ENCODE measurements at places on chromosomes 1 and 21. TPM values are rescaled to one million over a fixed set of nuclear protein-coding genes. Genes with fewer than 3 reads are reported as not detected.

GRCh38 chr1:22105611-22106207 lies 37.2 kb downstream of the WNT4 start:
- no peak overlapping the region for H3K4me3 ChIP-seq
- no peaks in the 10 kb centered on the region for H3K27me3 ChIP-seq

DNA sequence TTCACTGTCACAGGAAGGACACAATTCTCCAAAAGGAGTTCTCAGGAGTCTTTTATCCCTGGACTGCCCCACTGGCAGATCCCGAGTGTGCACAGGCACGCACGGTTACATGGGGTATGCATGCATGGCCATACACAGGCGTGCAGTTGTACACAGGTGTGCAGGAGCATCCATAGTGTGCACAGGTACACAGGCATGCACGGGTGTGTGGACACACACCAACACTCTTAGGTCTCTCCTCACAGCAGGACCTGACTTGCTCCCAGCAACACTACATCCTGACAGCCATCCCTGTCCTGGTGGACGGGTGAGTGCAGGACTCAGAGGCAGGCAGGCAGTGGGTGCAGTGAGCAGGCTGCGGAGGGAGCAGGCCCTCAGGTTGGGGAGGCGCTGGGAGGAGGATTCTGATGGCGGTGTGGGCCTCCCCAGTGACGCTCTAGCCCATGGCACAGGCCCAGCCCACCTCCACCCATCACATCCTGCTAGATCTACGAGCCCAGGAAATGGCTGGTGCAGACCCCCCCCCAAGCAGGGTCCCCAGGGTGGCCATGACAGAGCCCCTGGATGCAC lies 28.4 kb downstream of the SLC19A1 start:
- peaks cover 29% of the 10 kb centered on the region for H3K36me3 ChIP-seq
- H3K4me1 ChIP-seq: no peaks in the 10 kb centered on the region
- H3K4me3 ChIP-seq: no peak overlapping the region
- no peaks in the 10 kb centered on the region for H3K27me3 ChIP-seq
- H3K27ac ChIP-seq: no peak overlapping the region

- no peak overlapping the region for H3K27ac ChIP-seq
- H3K36me3 ChIP-seq: no peaks in the 10 kb centered on the region
- no peak for DNase-seq
These were observed 77.5 kb downstream of the FNBP1L start for GRCh38 chr1:93525431-93525830.

GRCh38 chr1:207878939-207879338 lies 32.0 kb downstream of the CD34 start:
- H3K27ac ChIP-seq: no peak overlapping the region
- H3K4me3 ChIP-seq: no peak overlapping the region
- no peak for DNase-seq
- no peaks in the 10 kb centered on the region for H3K4me1 ChIP-seq
- no peaks in the 10 kb centered on the region for H3K27me3 ChIP-seq

- H3K4me3 ChIP-seq: no peak overlapping the region
- no peaks in the 10 kb centered on the region for H3K36me3 ChIP-seq
- DNase-seq: no peak
- no peaks in the 10 kb centered on the region for H3K4me1 ChIP-seq
- no peak overlapping the region for H3K27ac ChIP-seq
These were observed 17.9 kb upstream of the MPL start for GRCh38 chr1:43319766-43320165.

DNA sequence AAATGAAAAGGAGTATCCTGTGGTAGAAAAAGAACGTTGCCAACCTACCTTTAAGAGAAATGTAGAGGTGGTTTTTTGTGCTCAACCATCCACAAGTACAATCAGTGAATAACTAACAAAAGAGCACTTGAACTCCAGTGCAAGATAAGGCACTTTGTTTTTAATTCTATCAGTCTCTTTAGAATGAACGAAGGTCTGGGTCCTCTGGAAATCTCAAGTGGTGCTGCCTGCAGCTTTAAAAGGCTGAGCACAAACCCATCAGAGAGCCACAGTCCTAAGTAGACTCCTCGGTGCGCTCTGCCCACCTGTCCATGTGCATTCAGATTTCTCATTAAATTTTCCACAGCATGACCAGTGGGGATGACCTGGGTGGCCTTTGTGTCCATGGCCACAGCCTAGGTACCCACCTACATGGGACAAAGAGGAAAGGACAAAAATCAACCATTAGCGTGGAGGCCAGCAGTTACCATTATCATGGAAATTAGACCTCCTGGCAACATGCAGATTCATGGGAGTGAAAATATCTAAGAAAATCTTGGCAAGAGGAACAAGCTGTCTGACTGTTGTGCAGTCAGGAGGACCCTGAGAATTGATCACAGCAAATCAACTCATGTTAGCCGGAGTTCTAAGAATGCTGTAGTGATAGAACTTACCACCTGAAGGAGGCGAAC lies 9.4 kb downstream of the TRIM45 start:
- DNase-seq: no peak
- no peaks in the 10 kb centered on the region for H3K27me3 ChIP-seq
- H3K4me3 ChIP-seq: no peak overlapping the region

GRCh38 chr1:234000557-234001041 lies 96.1 kb downstream of the SLC35F3 start:
- H3K36me3 ChIP-seq: no peaks in the 10 kb centered on the region
- no peak overlapping the region for H3K4me3 ChIP-seq
- no peak for DNase-seq
- no peaks in the 10 kb centered on the region for H3K4me1 ChIP-seq

DNA sequence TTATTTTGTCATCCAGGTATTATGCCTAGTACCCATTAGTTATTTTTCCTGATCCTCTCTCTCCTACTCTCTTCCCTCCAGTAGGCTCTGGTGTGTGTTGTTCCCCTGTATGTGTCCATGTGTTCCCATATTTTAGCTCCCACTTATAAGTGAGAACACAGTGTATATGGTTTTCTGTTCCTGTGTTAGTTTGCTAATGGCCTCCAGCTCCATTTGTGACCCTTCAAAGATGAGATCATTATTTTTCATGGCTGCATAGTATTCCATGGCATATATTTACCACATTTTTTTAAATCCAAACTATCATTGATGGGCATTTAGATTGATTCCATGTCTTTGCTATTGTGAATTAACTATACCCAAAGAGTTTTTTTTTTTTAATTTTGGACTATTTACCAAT lies 1675.7 kb upstream of the B3GALT2 start:
- no peak overlapping the region for H3K27ac ChIP-seq
- H3K4me1 ChIP-seq: no peaks in the 10 kb centered on the region
- no peaks in the 10 kb centered on the region for H3K27me3 ChIP-seq
- no peak for DNase-seq
- H3K4me3 ChIP-seq: no peak overlapping the region

DNA sequence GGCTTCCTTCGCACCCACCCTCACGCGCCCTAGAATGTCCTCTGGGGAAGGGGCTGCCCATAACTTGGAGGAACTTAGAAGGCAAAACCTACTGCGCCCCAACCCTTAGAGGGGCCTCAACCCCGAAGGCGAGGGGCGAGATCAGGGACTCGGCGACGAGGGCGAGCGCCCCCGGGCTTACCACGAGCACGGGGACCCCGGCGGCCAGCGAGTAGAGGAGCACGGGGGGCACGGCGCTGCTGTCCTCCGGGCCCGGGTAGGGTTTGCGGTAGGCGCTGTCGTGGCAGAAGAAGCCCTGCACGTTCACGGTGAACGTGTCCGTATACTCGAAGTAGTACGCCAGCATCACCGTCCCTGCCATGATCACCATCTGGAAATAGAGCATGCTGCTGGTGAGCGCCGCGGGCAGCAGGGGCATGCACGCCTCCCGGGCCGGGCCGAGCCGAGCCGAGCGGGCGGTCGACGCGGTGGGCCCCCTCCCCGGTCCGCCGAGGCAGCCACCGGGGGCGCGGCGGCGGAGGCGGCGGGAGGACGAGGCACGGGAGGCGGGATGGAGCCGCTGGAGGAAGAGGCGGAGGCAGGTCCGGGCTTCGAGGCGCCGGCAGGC lies 304 bp downstream of the PLPPR5 start:
- no peaks in the 10 kb centered on the region for H3K36me3 ChIP-seq
- H3K4me1 ChIP-seq: no peaks in the 10 kb centered on the region
- peak overlapping the region; percentile 56 for H3K4me3 ChIP-seq
- H3K27me3 ChIP-seq: no peaks in the 10 kb centered on the region

DNA sequence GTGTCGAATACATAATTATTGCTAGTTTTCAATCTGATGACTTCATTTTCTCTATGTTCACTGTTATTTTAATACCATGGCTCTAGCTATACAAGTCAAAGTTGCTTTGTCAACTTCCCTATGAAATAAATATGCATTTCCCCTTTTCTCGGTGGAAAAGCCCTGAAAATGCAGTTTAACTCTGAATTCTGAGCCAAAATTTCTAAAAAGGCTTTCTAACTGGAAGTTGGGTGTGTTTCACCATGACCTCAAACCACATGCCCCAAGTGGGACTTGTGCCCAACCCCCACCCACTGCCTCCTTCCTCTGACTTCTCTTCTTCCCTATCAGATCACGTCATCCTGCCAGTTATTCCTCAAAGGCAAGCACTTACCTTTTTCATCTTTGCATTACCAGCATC lies 8.9 kb downstream of the MKNK1 start:
- no peaks in the 10 kb centered on the region for H3K4me1 ChIP-seq
- H3K36me3 ChIP-seq: peaks cover 34% of the 10 kb centered on the region
- peak overlapping the region; percentile 39 for H3K27ac ChIP-seq
- no peak overlapping the region for H3K4me3 ChIP-seq
- peak; percentile 83 for DNase-seq

DNA sequence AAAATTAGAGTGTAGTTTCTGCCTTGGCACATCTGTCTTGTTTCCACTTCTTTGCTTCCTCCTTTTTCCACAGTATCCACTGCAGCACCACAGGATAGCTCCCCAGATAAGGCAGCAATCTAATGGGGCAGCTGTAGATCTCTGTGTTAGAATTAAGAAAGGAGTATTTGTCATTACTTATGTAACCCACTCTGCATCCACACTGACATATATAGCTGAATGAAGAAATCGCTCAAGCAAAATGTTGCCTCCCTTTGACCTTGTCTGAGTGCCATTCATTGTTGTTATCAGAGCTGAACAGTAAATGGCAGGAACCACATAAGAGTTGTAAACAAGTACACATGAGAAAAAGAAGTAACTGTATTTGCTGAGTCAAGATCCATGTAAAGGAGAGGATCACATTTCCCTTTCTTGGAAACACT lies 45.9 kb upstream of the DPH5 start:
- no peak for DNase-seq
- H3K4me3 ChIP-seq: no peak overlapping the region
- no peaks in the 10 kb centered on the region for H3K36me3 ChIP-seq
- no peaks in the 10 kb centered on the region for H3K27me3 ChIP-seq
- no peaks in the 10 kb centered on the region for H3K4me1 ChIP-seq

GRCh38 chr1:100722221-100722620 lies 2.7 kb downstream of the VCAM1 start:
- H3K27me3 ChIP-seq: no peaks in the 10 kb centered on the region
- no peak overlapping the region for H3K27ac ChIP-seq
- peak overlapping the region; percentile 22 for H3K4me3 ChIP-seq
- DNase-seq: no peak
- no peaks in the 10 kb centered on the region for H3K4me1 ChIP-seq

DNA sequence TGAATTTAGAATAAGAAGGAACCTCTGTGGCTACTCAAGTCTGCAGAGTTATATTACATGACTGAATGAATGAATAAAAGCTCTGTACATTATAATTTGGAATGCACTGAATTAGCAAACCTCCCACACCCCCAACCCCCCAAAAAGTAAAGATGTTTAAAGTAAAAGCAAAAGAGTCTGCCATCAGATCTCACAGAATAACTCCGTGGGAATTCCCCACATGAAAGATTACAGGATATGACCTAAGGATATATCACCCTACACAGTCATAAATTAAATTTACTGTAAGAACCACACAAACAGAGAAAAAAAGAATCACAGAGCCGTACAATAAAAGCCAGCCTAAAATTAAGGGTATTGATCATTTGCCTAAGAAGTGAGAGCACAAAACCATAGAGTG lies 587.3 kb downstream of the PTPRC start:
- no peak overlapping the region for H3K27ac ChIP-seq
- no peaks in the 10 kb centered on the region for H3K36me3 ChIP-seq
- DNase-seq: no peak
- H3K27me3 ChIP-seq: no peaks in the 10 kb centered on the region
- no peak overlapping the region for H3K4me3 ChIP-seq
- no peaks in the 10 kb centered on the region for H3K4me1 ChIP-seq

- peaks cover 3% of the 10 kb centered on the region for H3K4me1 ChIP-seq
- H3K27me3 ChIP-seq: no peaks in the 10 kb centered on the region
- H3K36me3 ChIP-seq: no peaks in the 10 kb centered on the region
- H3K27ac ChIP-seq: no peak overlapping the region
These were observed 49.9 kb downstream of the COL6A1 start for GRCh38 chr21:46031484-46031883.

DNA sequence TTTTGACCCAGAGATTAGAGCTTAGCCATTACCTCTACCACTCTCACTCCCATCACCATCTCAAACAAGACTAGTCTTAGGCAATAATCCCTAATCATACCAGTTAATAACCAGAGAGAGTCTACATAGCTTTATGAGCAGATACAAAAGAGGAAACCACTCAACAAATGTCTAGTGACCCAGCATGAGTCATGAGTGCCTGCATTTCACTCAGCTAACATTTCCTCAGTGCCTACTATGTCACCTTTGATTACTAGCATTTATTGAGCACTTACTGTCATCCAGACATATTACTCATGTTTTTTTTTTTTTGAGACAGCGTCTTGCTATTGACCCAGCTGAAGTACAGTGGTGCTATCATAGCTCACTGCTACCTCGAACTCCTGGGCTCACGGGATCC lies 35.9 kb upstream of the GALNT2 start:
- no peak overlapping the region for H3K27ac ChIP-seq
- H3K36me3 ChIP-seq: no peaks in the 10 kb centered on the region
- no peaks in the 10 kb centered on the region for H3K4me1 ChIP-seq
- H3K4me3 ChIP-seq: no peak overlapping the region
- DNase-seq: no peak

LIX1L gene
- total RNA-seq: 44.0 TPM

AKR7A3 gene
- total RNA-seq: 11.7 TPM

FMO4 gene
- total RNA-seq: 30.1 TPM

SMCP gene
- not detected for total RNA-seq

UBE2U gene
- not detected for total RNA-seq
